ENCODE measurements at places on chromosomes 3 and 15. TPM values are rescaled to one million over a fixed set of nuclear protein-coding genes. Genes with fewer than 3 reads are reported as not detected.

SIDT1 gene
- 1.2 TPM for total RNA-seq

GRK7 gene
- total RNA-seq: not detected

DAZL gene
- total RNA-seq: not detected

SI gene
- under 0.01 TPM for total RNA-seq

KLHDC8B gene
- total RNA-seq: 98.9 TPM

ALDH1A3 gene
- total RNA-seq: 72.8 TPM

SNTN gene
- not detected for total RNA-seq

DNA sequence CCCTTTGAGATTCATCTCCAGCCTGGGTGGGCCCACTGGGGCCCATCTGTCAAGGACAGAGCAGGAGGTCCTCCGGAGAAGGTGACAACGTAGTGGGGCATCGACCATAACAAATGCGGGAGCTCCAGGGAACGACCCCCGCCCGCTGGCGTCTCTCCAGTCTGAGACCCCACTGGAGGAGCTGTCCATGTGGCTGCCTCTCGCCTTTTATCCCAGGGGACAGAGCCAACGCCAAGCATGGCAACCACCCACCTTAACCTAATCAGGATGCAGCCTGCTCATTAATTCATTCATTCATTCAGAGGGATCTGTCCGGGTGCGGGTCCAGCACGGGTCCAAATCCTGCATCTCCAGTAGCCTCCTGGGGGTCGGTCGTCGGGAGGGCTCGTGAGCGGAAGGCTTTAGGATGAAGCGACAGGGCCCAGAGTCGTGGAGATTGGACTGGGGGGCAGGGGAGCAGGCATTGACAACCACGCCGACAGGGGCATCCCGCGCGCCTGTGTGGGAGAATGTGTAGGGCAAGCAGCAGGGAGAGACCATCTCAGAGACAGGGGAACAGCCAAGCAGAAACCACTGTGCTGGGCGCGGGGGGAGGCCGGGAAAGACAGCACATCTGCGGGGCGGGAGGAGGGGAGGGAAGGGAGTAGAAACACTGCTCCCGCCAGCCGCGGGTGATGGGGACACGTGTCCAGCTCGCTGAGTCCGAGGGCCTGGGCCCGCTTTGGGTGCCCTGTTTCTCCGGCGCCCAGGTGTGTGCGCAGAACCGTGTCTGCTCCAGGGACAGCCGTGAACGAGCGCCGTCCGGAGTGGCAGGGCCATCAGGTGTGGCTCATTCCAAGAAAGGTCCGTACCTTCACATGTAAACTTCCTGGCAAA is 1.9 kb downstream of the PIGZ start:
- DNase-seq: no peak

- DNase-seq: no peak
Measured at GRCh38 chr3:156721687-156722618, 47.6 kb downstream of the TIPARP start.

GRCh38 chr15:87761736-87762509 is 494.6 kb downstream of the NTRK3 start:
- no peak for DNase-seq

DNA sequence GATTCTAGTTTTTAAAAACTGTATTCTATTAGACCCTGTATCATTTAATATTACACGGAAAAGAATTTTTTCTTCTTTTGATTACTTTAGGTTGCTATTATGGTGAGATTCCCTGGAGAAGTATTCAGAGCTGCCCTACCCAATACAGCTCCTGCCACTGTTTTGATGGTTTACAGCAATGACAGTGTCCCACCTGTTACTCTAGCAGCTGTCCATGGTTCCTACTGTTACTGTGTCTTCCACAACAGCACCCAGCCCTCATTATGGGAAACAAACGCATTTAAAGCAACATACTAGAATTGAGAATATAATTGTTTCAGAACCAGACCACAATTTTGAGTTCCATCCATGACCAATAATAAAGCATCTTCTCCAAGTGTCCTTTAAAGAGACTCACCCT is 450.7 kb downstream of the SHQ1 start:
- DNase-seq: no peak

DNA sequence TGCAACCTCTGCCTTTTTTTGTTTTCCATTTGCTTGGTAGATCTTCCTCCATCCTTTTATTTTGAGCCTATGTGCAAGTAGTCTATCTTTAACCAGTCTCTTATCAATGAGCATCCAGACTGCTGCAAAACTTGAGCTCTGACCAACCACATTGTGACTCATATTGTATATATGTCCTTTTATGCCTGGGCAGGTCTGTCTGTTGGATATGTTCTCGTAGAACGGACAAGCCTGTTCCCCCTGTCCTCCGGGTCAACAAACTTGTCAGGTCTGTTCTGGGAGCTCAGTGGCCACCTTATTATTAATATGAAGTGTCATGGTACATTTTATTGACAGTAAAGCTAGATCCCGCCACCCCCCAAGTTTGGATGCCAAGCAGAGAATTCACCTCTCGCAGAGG is 252.9 kb upstream of the ST8SIA2 start:
- DNase-seq: no peak

GRCh38 chr3:34357461-34357860 is 559.0 kb downstream of the PDCD6IP start:
- no peak for DNase-seq

- DNase-seq: no peak
Measured at GRCh38 chr3:50163572-50164455, 8.7 kb downstream of the SEMA3F start.

- DNase-seq: no peak
Measured at GRCh38 chr3:8445861-8446260, 55.8 kb upstream of the LMCD1 start.

DNA sequence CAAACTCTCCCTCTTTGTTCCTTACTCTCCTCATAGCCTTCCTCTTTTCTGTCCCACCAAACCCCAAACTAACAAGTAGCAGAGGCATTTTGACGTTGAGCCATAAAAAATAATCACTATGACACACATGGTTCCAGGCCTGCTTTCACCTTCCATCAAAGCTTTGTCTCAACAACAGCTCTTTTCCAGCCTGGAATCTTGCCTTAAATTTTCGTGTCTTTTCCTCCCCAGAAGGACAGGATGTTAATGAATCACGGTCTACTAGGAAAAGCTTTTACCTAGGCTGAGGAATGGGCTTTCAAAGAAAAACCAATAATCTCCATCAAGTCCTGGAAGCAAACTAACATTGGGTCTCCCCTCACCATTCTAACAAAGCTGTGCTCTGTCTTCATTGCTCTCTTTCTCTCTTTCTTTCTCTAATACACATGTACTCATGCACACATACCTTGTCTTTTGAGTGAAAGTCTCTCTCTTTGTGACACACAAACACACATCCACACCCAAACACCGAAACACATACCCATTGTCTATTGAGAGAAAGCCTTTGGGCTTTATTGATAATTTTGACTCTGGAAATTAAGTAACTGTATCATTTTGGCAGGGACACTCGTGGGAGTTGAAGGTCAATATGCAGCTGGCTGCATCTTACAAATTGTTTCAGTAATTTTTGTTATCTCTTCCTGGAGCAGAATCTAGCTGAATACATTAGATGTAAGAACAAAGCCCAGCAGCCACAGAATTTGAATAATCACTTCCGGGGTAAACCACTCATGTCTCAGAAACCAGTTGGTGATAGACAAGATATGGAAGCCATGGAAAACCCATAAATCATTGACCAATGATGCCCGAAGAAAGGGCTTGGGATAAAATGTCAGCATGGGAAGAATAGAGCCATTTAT is 107.4 kb upstream of the SLC4A7 start:
- DNase-seq: no peak

GRCh38 chr3:127457546-127458145 is 132.9 kb downstream of the TPRA1 start:
- DNase-seq: no peak

DNA sequence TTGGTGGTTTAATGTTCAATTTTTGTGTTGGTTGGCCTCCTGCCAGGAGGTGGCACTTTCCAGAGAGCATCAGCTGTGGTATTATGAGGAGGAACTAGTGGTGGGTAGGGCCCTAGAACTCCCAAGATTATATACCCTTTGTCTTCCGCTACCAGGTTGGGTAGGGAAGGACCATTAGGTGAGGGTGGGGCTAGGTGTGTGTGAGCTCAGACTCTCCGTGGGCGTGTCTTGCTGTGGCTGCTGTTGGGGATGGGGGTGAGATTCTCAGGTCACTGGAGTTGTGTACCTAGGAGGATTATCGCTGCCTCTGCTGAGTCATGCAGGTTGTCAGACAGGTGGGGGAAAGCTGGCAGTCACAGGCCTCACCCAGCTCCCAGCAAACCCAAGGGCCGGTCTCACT is 187.1 kb downstream of the DPH6 start:
- no peak for DNase-seq

DNA sequence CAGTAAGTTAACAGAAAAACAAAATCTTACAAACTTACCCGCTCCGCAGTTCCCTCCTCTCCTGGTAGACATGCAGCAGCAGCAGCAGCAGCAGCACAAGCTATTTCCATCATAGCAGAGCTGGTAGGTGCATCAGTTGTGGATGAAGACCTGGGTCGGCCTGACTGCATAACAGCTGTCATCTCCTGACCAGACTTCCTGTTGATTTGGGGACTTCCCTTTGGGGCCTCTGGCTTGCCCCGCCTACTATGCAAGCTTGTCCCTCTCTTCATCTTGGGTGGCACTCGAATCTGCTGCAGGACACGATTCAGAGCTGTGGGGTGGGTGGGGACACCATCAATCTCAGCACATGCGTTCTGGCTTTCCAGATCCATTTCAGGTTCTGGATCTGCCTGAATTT is 65.7 kb downstream of the TMCC1 start:
- no peak for DNase-seq

DNA sequence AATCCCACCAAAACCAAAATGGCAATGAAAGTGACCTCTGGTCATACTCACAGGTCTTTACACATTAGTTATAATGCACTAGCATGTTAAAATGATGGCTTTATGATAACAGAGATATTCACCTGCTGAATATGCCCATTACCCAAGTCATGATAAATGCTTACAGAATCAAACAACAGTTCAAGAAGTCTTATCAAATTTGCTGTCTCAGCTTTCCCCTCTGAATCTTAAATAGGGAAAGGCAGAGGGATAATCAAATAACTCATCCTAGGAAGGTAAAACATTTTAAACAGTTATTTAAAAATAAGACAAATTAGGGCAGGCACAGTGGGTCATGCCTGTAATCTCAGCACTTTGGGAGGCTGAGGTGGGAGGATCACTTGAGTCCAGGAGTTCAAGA is 52.8 kb upstream of the CRBN start:
- no peak for DNase-seq

DNA sequence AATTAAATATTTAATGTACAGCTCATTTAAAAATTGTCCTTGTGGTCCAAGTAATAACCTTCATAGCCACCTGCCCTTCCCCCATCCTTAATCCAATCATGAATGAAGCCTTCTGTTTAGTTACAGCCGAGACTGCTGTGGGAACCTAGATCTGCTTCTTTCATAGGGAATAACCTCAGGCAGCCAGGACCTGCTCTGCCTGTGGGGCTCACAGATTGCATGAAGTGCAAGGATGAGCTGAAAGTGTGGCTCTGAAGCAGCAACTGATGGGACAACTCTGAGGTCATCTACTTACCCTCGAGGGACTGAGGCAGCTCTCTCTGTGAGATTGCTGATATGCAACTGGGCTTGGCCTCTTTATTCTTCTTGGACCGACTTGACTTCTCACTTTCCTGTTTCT is 169.8 kb downstream of the POTEB3 start:
- no peak for DNase-seq

GRCh38 chr15:44910981-44911625 is 45.4 kb upstream of the TERB2 start:
- peak; percentile 42 for DNase-seq

DNA sequence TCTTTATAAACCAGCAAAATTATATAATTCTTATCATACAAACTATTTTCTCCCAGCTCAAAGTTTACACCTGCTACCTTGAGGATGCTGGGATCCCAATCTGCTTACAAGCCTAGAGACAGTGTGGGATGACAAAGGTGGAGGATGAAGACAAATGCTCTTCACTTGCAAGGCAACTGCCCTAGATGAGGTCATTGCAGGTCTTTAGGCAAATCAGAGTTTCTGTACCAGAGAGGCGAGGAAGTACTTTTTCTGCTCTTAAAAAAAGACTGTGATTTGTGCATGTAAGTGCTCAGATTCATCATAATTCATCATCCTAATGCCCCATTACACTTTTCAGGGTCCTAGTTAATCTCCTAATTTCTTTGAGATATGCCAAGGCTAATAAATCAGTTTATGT is 376.1 kb downstream of the ZPLD1 start:
- no peak for DNase-seq

GRCh38 chr3:192284443-192285072 is 442.8 kb downstream of the FGF12 start:
- DNase-seq: no peak

GRCh38 chr3:31067004-31067403 is 172.5 kb upstream of the GADL1 start:
- no peak for DNase-seq

DNA sequence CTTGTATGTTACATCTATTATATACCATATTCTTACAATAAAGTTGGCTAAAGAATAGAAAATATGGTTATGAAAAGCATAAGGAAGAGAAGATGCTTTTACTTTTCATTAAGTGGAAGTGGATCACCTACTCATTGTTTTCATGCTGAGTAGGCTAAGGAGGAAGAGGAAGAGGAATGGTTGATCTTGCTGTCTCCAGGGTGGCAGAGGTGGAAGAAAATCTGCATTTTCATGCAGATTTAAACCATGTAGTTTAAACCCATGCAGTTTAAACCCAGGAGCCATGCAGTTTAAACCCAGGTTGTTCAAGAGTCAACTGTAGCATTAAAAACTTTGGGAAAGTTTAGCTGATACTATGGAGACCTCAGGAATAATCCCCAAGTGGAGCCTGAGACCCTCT is 214.8 kb upstream of the NAALADL2 start:
- no peak for DNase-seq

- DNase-seq: no peak
Measured at GRCh38 chr3:126067959-126068358, 16.0 kb downstream of the SLC41A3 start.
